ENCODE measurements at places on chromosomes 1 and 21.
A peak's percentile ranks its signal among the peaks of the same experiment; 100 is the strongest.

GRCh38 chr1:119782631-119783325 is 14.1 kb upstream of the HMGCS2 start:
- peak; percentile 40 for DNase-seq

DNA sequence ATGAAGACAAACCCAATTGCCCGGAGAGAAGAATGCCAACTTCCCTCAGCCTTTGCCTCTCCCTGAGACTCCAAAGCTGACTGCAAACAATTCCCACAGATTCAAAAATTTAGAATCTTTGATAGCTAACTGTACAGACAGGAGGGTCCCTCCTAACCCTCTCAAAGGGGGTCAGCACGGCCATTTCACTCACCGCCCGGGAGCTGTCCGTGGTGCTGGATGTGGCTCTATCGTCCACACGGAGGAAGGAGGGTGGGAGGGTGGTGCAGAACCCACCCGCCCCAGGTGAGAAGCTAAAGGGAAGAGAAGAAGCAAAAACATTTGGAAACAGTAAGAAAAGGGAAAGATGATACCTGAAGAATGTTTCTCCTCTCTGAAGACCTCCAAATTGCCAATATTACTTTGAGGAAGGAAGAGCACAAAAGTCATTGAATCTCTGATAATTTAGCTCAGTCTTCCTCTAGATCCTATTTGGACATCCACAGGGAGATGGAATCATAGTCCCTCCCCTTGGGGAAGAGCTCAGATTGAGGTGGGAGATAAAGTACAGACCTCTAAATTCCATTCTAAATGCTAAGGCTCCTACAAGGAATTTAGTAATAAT is 45.6 kb downstream of the RHBG start:
- DNase-seq: no peak

DNA sequence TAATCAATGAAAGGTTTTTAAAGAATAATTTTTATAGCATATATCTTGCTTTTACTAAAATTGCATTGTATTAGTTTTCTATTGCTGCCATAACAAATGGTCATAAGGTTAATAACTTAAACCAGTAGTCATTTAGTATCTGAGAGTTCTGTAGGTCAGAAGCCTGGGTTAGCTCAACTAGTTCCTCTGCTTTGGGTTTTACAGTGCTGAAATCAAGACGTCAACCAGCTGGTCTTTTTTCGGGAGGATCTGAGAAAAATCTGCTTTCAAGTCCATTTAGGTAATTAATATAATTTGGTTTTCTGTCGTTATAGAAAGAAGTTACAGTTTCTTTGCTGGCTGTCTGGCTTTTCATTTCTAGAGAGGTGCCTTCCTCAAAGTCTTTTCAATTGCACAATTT is 577.7 kb downstream of the MRPL39 start:
- no peak for DNase-seq

- no peak for DNase-seq
These were observed 2.4 kb upstream of the PPP1R15B start for GRCh38 chr1:204414016-204414415.

DNA sequence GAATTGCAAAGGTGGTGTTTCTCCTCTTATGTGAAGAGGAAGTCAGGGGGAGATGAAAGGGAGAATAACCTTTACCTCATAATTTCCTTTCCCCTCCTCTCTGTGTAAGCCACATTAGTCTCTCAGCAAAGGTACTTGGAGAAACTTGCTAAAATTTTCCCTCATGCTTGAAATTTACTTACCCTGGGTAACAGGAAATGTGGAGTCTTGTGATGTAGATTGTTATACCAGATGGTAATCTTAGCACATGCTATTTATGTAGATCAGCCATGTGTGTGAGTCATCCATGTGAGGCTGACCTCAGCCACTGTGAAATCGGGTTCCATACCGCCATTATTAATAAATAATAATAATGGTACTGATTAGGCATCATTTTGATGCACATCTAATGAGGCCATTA is 128.4 kb downstream of the TGFB2 start:
- peak; percentile 32 for DNase-seq

- no peak for DNase-seq
These were observed 172.4 kb upstream of the IGSF21 start for GRCh38 chr1:17935230-17935629.

DNA sequence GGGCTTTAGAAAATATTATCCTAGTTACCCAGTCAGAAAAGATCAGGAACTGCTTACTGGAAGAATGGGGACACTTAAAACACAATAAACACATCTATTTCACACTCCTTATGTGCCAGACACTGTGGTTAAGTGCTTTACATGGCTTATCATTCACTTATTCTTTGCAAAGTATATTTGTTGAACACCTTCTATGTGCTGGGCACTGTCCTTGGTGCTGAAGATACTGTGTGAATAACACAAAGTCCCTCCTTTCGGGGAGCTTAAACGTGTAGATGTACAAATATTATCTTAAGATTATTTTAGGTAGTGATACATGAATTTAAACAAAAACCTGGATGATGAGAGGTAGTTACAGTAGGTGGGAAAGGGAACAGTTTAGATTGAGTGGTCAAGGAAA is 169.3 kb downstream of the ST6GALNAC5 start:
- peak; percentile 20 for DNase-seq

DNA sequence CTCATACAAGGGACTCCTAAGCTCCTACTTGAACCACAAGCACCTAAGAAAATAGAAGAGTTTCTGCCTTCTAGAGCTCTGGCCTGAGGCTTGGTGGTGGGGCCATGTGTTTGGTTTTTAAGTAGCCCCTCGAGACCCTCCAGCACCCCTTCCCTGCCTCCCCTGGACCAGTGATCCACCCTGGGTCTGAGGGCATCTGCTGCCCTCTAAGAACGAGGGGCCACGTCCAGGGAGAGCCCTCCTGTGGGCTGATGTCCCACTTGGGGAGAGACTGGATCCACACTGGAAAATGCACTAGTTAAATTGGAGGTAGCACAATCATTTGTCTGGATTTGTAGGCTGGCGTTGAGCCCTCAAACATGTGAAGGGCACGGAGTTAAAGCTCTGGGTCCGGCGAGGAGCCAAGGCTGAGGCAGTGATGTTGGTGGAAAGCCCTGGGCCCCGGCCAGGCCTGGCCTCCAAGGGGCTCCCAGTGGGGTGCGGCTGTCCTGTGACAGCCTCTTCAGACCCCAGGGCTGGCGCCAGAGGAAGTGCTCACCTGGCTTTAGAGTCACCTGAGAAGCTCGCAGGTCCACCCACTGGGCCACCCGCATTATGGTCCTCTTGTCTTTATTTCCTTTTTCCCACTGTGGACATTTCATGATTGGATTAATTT is 65.2 kb downstream of the SLC37A1 start:
- DNase-seq: no peak

GRCh38 chr1:29569971-29570634 is 333.8 kb downstream of the PTPRU start:
- DNase-seq: no peak

- DNase-seq: no peak
These were observed 222.3 kb downstream of the BARHL2 start for GRCh38 chr1:90494748-90495282.

DNA sequence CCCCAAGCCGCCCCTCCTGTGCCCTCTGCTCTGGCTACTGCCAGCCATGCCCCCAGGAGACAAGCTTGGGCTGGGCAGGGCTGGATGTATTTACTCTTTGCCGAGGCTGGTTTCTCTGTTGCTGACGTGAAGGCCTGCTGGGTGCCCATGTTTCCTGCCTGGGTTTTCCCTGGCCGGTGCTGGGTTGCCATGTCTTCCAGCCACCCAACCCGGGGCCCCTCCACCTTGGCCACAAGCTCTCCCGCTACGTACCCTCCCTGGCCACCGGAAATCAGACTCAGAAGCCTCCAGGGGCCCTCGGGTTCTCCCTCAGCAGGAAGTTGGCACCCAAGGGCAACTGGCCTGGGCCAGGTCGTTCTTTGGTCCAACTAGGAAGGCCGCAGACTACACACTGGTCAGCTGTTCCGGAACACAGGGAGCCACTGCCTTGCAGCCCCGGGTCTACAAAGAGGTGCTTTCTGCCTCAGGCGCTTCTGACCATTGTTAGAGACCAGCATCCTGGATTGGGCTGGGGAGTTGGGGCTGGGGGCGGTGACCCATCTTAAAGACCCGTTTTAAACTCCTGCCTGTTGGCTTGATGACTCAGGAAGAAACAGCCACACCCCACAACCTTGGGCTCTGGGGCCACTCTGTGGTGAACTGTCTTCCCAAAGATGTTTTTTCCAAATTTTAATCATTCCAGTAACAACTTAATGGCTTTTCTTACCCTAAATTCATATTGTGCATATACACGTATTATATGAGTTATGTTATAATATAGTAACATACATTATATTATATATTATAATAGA is 71.2 kb upstream of the RUNX3 start:
- DNase-seq: no peak

DNA sequence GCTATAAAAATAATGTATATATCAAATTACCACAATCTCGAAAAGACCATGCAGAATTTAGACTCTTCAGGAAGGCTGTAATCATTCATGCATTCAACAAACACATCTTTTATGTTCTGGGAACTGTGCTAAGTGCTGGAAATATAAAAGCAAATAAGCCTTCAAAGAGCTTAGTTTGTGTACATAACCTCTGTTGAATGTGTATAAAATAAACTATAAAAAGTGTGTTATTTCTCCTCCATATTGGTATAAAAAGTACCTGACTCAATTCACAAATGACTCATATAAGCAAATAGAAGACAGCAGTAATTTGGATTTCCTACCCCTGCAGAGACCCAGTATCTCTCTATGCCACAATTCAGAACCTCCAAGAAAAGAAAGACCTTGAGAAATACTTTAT is 36.8 kb downstream of the RAB3GAP2 start:
- DNase-seq: no peak

DNA sequence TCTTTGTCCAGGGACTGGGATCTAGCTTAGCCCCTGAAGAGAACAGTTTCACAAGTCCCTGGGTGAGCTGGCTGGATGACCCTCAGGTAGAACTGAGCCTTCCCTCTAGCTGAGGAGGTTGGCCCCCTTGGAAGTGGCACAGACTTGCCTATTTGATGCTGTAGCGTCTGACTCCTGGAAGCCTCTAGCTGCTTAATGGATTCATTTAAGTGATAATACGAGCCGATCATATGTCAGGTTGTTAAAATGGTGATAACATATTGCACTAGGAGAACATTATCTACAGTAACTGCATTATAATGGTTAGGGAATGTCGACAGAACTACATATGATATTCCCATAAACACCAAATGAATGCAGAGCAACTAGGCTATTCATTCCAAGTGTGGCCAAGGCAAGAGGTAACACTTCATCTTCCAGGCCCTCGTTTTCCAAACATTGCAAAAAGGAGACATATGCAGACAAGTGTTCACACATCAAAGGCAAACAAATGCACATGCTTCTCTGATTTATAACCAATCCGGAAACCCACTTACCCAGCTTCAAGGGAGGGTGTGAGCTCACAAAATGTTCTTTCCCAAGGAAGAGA is 340.1 kb upstream of the PLXNA2 start:
- no peak for DNase-seq

GRCh38 chr1:167631936-167632614 is 2.0 kb downstream of the RCSD1 start:
- DNase-seq: no peak

DNA sequence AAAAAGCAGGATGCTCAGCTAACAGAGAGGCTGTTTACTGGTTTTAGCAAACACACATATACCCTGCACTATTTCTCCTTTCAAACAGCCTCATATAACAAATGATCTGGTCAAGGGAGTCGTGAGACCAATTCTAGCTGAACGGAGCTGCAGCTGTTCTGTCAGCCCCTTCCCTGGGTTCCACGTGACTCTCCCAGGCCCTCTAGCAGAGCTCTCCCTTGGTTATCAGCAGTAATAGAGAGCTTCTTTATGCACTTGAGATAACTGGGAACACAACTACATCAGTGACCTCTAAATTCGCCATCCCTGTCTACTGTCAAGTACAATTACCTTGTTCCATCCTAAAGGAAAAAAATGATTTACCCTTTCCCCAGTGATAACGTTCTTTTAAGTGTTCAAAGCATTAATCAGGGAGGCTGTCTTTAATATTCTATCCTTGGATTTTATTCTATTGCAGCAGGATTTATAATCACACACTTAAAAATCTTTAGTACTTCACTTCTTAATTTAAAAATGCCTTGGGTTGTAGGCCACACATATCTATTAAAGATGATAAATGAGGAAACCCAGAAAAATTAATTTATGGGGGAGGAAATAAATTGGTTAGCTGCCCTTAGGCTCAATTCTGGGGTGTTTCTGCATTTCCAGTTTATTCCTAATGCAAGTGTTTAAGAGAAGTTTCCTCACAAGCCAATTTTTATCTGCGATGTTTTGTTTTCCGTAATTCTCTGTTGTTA is 28.2 kb downstream of the PTGER3 start:
- DNase-seq: no peak

GRCh38 chr1:1059494-1060280 is 14.4 kb downstream of the RNF223 start:
- DNase-seq: no peak

DNA sequence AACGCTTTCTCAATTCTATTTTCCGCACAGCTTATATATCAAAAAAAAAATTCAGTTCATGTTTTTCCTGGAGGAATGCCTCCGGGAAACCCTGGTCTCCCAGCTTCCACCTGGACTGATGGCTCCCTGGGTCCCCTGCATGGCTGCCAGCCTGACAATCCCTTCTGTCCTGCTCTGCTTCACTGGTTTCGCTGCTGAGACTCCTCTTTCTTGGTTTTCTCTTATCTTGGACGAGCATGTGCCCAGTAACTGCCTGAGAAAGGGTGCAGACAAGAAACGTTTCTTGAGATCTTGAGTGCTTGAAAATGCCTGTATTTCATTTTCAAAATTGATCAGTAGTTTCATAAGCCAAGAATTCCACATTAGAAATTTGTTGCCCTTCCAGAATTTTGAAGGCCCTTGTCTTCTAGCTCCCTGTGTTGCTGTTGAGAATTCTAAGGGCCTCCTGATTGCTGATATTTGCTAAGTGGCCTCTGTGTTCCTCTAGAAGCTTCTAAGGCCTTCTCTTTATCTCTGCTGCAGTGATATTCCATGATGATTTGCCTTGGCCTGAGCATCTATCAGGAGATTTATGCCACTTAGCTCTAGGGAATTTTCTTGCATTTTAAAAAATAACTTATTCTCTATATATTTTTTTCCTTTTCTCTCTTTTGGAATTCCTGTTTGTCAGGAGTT is 44.7 kb downstream of the ETS2 start:
- DNase-seq: no peak

DNA sequence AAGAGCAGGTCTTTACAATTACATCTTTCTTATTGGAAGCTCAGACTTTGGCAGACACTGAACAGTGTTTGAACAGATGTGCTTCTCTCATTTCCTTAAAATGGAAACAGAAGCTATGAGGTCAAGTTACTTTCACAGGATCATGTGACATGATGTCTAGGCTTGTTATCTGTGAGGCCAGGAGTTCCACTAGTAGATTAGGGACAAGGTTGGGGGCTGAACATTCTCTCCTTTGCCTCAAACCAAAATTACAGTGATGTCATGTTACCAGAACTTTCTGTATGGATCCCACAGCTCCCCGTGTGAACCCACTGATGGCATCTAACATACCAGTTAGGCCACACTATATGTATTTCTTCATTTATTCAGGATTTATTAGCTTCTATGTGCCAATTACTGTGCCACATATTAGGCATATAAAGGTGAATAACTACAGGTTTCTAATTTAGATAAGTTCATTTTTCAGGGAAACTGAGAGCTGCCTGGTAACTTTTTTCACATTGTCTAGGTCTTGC is 6.0 kb downstream of the DYNLT5 start:
- no peak for DNase-seq
